ENCODE measurements at places on chromosomes 3 and 15. TPM values are rescaled to one million over a fixed set of nuclear protein-coding genes. Genes with fewer than 3 reads are reported as not detected.

DNA sequence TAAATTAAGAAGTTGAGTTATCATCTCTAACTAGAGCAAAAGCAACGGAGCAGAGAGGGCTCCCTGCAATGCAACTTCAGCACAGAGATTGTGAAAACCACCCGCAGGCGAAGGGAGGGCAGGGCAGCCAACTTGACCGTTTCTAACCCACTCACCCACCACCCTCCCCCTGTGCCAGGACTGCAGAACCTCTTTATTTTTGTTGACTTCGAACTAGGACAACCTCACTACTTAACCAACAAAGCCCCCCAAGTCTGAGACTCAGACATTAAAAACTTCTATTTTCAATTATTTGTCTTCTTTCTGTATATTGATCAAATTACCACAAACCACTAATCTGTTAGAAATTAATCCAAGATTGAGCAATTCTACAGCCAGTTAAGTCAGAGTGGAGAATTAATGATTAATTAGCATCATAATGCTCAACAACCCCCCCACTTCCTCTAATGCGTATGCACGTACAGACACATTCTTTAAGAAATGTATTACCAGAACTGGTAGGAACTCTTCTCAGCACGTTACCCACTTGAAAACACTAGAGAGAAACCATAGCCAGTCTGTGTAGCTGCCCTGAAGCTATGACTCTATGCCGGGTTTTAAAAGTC lies 2.0 kb downstream of the MGLL start:
- DNase-seq = no peak

DNA sequence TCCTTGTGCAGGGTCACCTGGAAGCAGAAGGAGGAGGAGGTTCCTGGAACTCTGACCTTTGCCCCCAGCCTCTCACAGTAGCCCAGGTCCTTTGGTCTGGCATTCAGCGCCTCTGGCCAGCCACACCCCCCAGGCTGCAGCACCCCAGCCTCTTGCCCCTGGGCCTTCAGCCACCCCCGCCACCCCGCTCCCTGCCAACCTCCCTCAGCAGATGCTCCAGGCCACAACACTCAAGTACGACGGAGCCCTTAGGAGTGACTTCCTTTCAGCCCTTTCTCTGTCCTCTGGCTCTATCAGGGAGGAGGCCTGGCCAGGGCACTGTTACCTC lies 45.2 kb downstream of the GRIP2 start:
- no peak for DNase-seq

GRCh38 chr3:121252676-121253075 lies 293.1 kb downstream of the POLQ start:
- DNase-seq = no peak

DNA sequence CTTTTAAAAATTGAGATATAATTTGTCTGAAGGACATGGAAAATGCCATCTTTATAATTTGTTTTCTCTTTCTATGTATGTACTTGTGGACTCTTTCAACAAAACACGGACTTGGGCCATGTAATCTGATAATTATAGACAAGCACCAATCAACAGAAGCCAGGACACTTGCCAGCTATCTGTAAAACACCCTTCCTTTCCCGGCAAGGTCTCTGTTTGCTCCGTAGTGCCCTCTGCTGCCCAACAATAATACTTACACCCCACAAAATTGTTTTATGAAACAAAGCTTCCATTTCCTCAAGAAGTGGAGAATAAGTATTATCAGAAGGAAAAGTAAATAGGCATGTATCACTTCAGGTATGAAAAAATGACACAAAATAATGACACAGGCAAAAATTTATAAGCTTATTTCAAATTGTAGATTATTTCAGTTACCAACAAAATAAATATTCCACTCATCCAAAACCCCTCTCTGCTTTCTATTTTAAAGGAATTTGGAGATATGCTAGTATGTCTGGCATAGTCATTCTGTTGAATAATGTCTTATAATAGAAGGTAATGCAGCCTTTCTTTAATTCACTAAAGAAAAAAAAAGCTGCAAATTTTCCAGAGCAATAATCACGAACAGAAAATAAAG lies 32.8 kb downstream of the MYH15 start:
- DNase-seq = peak; percentile 56

- no peak for DNase-seq
Observed at GRCh38 chr3:40718681-40719080, 193.9 kb downstream of the ZNF621 start.

- DNase-seq = no peak
Observed at GRCh38 chr3:60175680-60176079, 1075.6 kb downstream of the FHIT start.

DNA sequence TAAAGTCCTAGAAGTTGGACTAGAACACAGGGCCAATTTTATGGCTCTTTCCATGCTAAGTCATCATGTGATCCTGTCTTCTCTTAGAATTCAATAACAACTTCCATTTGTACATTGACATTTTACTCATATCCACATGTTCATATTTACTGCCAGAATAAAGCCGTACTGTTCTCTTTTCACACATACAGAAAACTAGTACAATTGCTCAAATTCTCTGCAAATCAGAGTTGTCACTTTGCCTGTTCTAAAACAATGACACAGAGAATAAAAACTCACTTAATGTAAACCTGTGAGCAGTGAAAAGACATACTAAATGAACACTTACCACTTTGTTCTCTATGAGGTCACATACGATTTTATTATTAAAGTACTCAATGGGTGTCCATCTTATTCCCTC lies 3.5 kb downstream of the LDHAL6B start:
- no peak for DNase-seq

DNA sequence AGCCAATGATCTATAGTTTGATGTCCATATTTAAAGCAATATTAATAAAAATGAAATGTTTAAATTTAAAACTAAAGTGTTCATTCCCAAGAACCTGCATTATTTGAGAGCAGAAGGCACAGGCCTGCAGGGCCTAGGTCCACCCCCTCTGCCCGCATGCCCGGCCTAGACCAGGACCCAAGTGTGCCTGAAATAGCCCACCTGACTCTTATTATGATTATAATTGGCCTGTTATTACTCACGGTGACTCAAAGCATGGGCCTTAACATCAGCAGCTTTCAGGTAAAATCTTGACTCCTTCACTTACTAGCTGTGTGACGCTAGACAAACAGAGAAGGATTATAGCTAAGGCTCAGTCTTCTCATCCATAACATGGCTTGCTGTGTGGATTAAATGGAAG lies 128.8 kb downstream of the PLCL2 start:
- no peak for DNase-seq

Gene PPP2R3A
- total RNA-seq = 37.5 TPM

Gene LYZL4
- total RNA-seq = not detected

Gene SPTBN5
- total RNA-seq = 2.5 TPM

Gene SH2D7
- total RNA-seq = not detected

Gene BRK1
- 84.8 TPM for total RNA-seq

Gene RBP2
- total RNA-seq = not detected

Gene MEGF11
- total RNA-seq = not detected

Measured in left cardiac atrium (tissue), 4 donors.